ENCODE measurements at places on chromosomes 12 and 14. TPM values are rescaled to one million over a fixed set of nuclear protein-coding genes. Genes with fewer than 3 reads are reported as not detected.

Gene ACOT2
- 13.5 TPM for total RNA-seq

Gene FAM90A1
- not detected for total RNA-seq

Gene FBXW8
- 33.8 TPM for total RNA-seq

Gene DNAI7
- total RNA-seq, result 3.1 TPM

Gene KRT77
- total RNA-seq, result not detected

Gene UTP20
- 20.3 TPM for total RNA-seq

Gene ACTN1
- total RNA-seq, result 105 TPM

Gene SYT1
- 4.2 TPM for total RNA-seq

- no peak for DNase-seq
These were observed 1401.9 kb upstream of the FLRT2 start for GRCh38 chr14:84128050-84128449.

DNA sequence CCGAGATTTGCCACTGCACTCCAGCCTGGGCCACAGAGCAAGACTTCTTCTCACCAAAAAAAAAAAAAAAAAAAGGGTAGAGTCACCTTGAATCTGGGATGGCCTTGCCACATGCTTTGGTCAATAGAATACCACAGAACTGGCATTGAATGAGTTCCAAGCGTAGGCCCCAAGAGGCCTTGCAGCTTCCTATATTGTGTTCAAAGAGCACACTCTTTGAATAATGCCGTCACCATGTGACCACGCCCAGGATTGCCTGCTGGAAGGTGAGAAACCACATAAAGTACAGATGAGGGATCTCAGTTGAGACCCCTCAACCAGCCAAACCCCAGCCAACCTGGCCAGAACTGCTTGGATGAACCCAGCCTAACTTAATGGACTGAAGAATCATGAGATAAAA lies 239.2 kb upstream of the AMIGO2 start:
- no peak for DNase-seq

GRCh38 chr12:25072906-25073650 lies 121.9 kb downstream of the DNAI7 start:
- DNase-seq, result no peak

DNA sequence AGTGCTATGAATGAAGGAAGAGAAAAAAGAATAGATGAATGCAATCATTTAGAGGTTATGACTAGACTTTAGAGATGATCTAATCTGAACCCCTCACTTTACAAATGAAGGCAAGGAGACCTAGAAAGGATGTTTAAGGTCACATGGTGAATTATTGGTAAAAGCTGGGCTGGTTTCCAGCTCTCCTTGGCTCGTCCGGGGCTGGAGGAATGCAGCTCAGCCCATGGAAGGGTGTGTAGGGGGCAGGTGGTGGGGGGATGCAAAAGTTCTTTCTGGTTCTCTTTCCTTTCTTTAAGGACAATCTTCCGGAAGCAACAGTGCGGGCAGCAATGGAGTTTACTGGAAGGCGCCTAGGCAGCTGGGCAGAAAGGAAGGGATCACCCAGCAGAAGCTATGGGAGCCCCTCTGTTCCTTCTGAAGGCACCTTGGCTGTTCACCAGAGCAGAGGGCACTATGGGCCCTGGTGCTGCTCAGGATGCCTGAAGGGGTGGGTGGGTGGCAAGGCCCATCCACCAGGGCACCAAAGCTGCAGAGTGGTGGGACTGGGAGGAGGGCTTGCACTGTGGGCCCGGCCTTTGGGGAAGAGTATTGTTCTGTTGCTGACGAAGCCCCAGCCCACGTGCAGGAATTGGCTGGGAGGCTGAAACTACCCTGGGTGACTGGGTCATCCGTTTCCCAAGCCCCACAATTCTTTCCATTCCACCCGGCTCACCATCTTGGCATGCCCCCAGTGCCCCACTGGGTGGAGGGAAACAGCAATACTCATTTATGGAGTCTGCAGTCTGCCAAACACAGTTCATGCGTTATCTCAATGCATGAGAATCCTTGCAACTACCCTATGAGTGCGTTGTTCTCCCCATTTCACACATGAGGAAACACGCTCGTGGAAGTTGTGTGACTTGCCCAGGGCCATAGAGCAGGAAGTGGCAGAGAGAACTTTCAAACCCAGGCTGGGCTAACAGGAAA lies 78.2 kb downstream of the IRF2BPL start:
- DNase-seq, result no peak

GRCh38 chr12:115297445-115297844 lies 613.5 kb upstream of the TBX3 start:
- no peak for DNase-seq

- no peak for DNase-seq
These were observed 861.1 kb downstream of the GALC start for GRCh38 chr14:87131879-87132278.

- DNase-seq, result no peak
These were observed at the start of gene P3H3 for GRCh38 chr12:6827982-6828780. Gene P3H3 (plus strand): TSS chr12:6828407. CDS start chr12:6828441, 34 bp downstream.

DNA sequence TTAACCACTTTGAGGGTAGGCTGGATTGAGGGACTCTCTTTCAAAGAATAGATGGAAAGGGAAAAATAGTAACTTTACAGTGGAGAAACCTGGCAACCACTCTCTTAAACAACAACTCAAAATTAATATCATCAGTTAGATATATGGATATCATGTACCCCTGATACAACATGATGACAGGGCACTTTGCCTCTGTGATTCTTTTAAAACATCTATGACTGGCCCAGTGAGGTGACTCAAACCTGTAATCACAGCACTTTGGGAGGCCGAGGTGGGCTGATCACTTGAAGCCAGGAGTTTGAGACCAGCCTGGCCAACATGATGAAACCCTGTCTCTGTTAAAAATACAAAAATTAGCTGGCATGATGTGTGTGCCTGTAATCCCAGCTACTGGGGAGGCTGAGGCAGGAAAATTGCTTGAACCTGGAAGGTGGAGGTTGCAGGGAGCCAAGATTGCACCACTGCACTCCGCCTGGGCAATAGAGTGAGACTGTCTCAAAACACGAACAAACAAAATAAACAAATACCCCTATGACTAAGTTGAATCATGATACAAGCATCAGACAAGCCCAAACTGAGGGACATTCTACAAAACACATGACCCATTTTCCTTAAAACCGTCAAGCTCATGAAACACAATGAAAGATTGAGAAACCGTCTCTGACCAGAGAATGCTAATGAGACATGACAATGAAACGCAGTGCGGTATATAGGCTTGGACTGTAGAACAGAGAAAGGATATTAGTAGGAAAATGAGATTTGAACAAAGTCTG lies 26.4 kb upstream of the SLC7A8 start:
- no peak for DNase-seq

DNA sequence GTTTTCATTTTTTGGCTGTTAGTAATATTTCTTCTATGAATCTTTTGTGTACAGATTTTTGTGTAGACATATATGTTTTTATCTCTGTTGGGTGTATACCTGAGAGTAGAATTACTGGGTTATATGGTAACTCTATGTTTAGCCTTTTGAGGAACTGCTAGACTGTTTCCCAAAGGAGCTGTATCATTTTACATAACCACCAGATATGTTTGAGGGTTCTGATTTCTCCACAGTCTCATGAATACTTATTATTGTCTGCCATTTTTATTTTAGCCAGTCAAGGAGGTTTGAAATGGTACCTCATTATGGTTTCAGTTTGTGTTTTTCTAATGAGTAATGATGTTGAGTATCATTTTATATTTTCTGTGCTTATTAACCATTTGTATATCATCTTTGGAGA lies 1.9 kb downstream of the PCNX4 start:
- no peak for DNase-seq
